Activated naive CD4-positive, alpha-beta T cell treated with anti-CD3 and anti-CD28 coated beads for 36 hours (primary cell): ENCODE measurements at places on chromosomes 7 and 10. TPM values are rescaled to one million over a fixed set of nuclear protein-coding genes. Genes with fewer than 3 reads are reported as not detected.

DNA sequence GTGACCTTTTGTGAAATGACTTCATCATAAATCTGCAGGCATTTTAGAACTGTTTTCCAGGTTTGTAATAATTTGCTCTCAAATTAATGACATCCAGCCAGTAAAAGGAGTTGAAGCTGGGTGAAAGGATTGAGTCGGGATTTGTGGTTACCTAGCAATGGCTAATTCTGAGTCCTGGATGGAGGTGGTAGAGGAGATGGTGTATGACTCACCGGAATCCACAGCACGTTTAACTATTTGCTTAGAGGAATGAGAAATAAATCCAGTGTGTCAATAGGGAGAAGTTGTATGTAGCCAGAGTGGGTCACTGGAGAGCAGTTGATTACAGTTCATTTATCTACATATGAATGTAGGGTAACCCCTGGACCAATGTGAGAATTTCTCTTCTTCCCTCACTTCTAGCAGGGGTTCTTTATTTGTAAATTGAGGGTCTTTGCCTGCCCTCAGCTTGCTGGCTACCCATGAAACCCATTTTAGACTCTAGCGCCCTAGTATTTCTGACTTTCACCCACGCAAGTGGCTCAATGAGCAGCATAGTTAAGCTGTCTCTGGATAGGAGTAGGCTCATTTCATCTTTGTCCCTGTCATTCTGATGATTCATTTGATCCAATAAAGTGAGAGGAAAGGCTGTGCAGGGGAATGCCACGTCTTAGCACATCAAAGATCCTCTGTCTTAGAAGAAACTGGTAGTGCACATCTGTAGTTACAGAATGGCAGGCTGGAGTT, 547.8 kb downstream of the SORCS3 start:
- no peaks in the 10 kb centered on the region for H3K27me3 ChIP-seq
- no peak overlapping the region for H3K4me3 ChIP-seq
- H3K36me3 ChIP-seq: peaks cover 5% of the 10 kb centered on the region
- no peak for DNase-seq
- peaks cover 2% of the 10 kb centered on the region for H3K4me1 ChIP-seq
- no peak overlapping the region for H3K27ac ChIP-seq

GRCh38 chr10:1557081-1557480, 180.2 kb downstream of the ADARB2 start:
- H3K27me3 ChIP-seq: peaks cover 11% of the 10 kb centered on the region
- H3K4me3 ChIP-seq: no peak overlapping the region
- no peaks in the 10 kb centered on the region for H3K4me1 ChIP-seq
- no peaks in the 10 kb centered on the region for H3K36me3 ChIP-seq

DNA sequence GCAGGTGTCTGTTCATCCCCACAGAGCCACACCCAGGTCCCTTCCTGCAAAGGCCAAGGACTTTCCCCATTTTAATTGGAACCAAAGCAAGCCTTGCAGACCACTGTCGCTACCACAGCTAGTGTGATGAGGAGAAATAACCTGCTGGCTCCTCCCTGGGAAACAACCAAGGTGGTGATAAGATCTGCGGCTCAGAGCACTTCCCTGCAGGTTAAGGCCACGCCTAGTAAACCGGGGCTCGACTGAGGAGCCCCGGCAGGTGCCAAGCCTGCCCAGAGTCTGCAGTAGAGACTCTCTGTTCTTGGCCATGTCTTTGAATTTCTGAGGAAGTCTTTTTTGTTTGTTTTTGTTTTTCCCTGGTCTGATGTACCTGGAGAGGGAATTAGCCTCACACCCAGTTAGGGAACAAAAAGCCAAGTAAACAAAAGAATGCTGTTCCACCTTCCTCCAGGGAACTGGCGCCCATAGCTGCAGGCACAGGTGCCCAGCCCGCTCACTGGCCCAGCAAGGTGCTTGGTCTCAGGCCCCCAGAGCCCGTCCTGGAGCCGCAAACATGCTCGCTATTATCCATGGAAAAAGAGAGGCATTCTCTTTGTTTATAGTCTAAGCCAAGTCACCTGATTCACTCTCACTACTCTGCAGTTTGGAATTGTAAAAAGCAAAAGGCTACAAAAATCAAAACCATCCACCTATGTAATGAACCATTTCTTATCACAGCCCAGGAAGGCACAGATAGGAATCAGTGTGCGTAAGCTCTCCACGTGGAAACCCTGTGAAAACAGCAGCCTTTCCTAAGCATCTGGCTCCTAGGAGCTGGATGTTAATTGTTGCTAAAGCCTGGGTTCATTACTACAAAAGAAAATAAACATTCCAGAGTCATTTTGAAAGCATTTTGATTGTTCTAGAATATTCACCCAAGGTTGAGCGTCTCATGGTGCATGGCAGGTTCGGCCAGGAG, 2.7 kb downstream of the GPR146 start:
- no peak for DNase-seq
- no peak overlapping the region for H3K4me3 ChIP-seq
- H3K4me1 ChIP-seq: peaks cover 67% of the 10 kb centered on the region
- no peaks in the 10 kb centered on the region for H3K27me3 ChIP-seq
- H3K36me3 ChIP-seq: no peaks in the 10 kb centered on the region

DNA sequence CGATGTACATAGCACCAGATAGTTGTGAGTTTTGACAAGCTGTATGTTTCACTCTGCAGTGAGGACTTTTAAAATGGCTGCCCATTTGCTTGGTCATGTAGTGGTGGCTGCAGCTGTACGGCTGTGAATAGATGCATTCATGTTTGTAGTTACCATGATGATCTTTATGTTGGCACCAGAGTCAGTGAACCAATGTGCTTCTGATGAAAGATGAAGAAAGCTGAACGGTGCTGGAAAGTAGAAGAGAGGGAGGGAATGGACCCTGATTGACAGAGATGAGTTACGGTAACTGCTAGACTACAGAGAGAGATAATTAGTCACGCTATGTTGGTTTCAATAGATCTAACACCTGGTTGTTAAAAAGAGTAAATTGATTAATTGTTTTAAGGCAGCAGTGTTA, 256.8 kb downstream of the CELF2 start:
- peaks cover 44% of the 10 kb centered on the region for H3K36me3 ChIP-seq
- DNase-seq: no peak
- no peak overlapping the region for H3K4me3 ChIP-seq
- H3K4me1 ChIP-seq: peaks cover 56% of the 10 kb centered on the region
- H3K27ac ChIP-seq: peak overlapping the region; percentile 27
- no peaks in the 10 kb centered on the region for H3K27me3 ChIP-seq

- no peak overlapping the region for H3K27ac ChIP-seq
- H3K4me1 ChIP-seq: no peaks in the 10 kb centered on the region
- no peaks in the 10 kb centered on the region for H3K36me3 ChIP-seq
- peaks cover 28% of the 10 kb centered on the region for H3K27me3 ChIP-seq
- H3K4me3 ChIP-seq: no peak overlapping the region
- DNase-seq: no peak
Observed at GRCh38 chr10:117601716-117602115, 59.2 kb downstream of the EMX2 start.

- H3K4me1 ChIP-seq: peaks cover 6% of the 10 kb centered on the region
- no peak for DNase-seq
- H3K4me3 ChIP-seq: no peak overlapping the region
- no peak overlapping the region for H3K27ac ChIP-seq
- no peaks in the 10 kb centered on the region for H3K36me3 ChIP-seq
Observed at GRCh38 chr10:78768876-78769275, 299.9 kb upstream of the ZMIZ1 start.

DNA sequence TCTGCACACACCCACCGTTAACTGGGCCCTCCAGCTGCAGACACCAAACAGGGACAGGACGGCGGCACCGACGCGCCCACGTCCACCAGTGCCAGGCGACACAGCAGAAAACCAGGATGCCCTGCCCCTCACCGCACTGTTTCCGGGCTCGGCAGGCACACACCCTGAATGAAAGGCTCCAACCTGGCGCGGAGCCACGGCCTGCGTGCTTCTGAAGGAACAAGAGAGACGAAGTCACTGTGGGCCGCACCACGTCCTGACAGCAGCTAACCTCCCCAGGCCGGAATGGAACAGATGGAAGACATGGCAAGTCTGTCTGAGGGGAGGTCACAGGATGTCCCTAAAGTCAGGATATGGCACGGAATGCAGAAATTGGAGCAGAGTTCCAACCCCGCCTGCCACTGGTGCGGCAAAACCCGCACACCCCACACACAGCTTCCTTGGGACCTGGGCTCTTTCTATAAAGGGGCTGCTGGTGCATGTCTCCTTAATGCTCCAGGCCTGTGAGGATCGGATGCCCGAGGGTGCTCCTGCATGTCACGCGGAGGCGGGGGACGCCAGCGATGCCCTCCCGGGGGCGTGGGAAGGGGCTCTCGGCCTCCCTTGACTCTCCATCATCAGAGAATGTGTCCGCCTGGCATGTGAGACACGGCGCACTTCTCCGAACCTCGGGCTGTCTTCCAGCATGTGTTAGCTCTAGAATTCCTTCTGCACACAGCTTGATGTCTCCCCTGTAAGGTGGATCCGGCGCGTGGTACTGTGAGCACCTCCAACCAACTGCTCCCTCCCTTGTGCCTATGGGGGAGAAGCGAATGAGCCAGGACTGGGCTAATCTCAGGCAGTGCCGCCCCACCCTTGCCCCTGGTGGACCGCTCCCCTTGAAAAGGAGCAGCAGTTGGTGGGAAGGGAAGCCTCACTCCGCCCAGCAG, 3.9 kb upstream of the GPER1 start:
- no peak overlapping the region for H3K4me3 ChIP-seq
- H3K36me3 ChIP-seq: no peaks in the 10 kb centered on the region
- peaks cover 12% of the 10 kb centered on the region for H3K4me1 ChIP-seq
- no peak overlapping the region for H3K27ac ChIP-seq
- no peak for DNase-seq
- H3K27me3 ChIP-seq: no peaks in the 10 kb centered on the region

GRCh38 chr7:135573541-135573940, 15.8 kb downstream of the NUP205 start:
- peaks cover 17% of the 10 kb centered on the region for H3K4me1 ChIP-seq
- no peak for DNase-seq
- H3K36me3 ChIP-seq: peaks cover 47% of the 10 kb centered on the region
- H3K4me3 ChIP-seq: no peak overlapping the region
- H3K27me3 ChIP-seq: no peaks in the 10 kb centered on the region
- H3K27ac ChIP-seq: no peak overlapping the region

GRCh38 chr10:72218325-72218724, 2.2 kb upstream of the ASCC1 start:
- DNase-seq: no peak
- peaks cover 30% of the 10 kb centered on the region for H3K36me3 ChIP-seq
- peak overlapping the region; percentile 69 for H3K4me3 ChIP-seq
- peak overlapping the region; percentile 98 for H3K27ac ChIP-seq
- no peaks in the 10 kb centered on the region for H3K27me3 ChIP-seq

GRCh38 chr7:81929386-81929785, 159.5 kb upstream of the HGF start:
- no peaks in the 10 kb centered on the region for H3K4me1 ChIP-seq
- H3K36me3 ChIP-seq: no peaks in the 10 kb centered on the region
- H3K27me3 ChIP-seq: no peaks in the 10 kb centered on the region
- no peak overlapping the region for H3K27ac ChIP-seq
- H3K4me3 ChIP-seq: no peak overlapping the region

DNA sequence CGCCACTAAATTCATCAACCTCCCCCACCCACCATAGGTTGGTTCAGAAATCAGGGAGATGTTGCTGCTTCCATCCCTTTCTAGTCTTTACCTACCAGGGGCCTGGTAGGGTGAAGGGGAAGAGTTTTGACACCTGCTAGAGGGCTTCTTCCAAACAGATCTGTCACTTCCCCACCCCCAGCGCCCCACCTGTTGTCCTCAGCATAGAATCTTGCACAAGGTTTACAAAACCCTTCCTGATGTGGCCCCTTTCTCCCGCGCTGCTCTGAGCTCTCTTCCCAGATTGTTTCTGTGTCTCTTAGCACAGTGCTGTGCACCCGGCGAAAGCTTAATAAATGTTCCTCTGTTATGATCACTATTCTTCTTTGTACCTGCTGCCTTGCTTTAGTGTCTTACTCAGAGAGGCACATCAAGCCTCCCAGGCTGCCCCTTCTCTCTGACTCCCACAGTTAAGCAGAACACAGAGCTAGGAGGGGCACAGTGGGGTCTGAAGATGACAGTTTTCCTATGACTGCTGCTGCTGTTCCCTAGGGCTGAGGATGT, 11.2 kb upstream of the C10orf95 start:
- peaks cover 23% of the 10 kb centered on the region for H3K4me1 ChIP-seq
- no peaks in the 10 kb centered on the region for H3K36me3 ChIP-seq
- H3K4me3 ChIP-seq: peak overlapping the region; percentile 2
- H3K27ac ChIP-seq: no peak overlapping the region

- no peaks in the 10 kb centered on the region for H3K36me3 ChIP-seq
- no peak overlapping the region for H3K27ac ChIP-seq
- H3K4me3 ChIP-seq: no peak overlapping the region
- no peaks in the 10 kb centered on the region for H3K4me1 ChIP-seq
Observed at GRCh38 chr7:45588466-45588865, 14.3 kb downstream of the ADCY1 start.

DNA sequence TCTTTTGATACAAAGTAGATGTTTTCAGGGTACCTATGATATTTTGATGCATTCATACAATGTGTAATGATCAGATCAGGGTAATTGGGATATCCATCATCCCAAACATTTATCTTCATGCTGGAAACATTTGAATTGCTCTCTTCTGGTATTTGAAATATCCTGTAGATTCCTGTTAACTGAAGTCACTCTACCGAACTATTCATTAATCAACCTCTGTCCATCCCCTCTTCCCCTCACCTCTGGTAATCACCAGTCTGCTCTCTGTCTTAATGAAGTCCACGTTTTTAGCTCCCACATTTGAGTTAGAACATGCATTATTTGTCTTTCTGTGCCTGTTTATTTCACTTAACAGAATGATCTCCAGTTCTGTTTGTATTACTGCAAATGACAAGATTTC, 11.3 kb downstream of the MTG1 start:
- H3K4me1 ChIP-seq: peaks cover 50% of the 10 kb centered on the region
- no peak overlapping the region for H3K4me3 ChIP-seq
- H3K27me3 ChIP-seq: no peaks in the 10 kb centered on the region
- H3K27ac ChIP-seq: no peak overlapping the region
- H3K36me3 ChIP-seq: peaks cover 69% of the 10 kb centered on the region

DNA sequence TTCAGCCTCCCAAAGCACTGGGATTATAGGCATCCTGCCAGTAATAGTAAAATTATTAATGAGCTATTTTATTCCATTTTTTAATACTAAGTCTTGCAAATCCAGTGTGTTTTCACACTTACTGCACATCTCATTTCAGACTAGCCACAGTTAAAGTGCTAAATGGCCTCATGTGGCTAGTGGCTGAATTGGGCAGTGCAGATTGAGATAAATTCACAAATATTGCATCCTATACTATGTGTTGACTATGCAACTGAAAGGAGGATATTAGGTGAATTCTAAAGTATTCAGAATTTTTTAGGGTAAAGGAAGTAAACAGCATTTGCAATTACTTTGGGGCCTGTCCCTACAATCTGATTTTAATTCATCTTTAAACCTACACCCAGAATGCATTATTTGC, 10.2 kb downstream of the APBB1IP start:
- peaks cover 29% of the 10 kb centered on the region for H3K36me3 ChIP-seq
- H3K4me3 ChIP-seq: peak overlapping the region; percentile 54
- no peak for DNase-seq
- peak overlapping the region; percentile 88 for H3K27ac ChIP-seq
- H3K4me1 ChIP-seq: peaks cover 87% of the 10 kb centered on the region

Gene IDI2
- not detected for total RNA-seq

Gene FKBP9
- total RNA-seq: 0.64 TPM

Gene BICC1
- total RNA-seq: not detected

Gene NUTM2B
- 0.49 TPM for total RNA-seq

Gene ELN
- total RNA-seq: 0.19 TPM

Gene ECHS1
- 48.7 TPM for total RNA-seq

Gene TEX36
- total RNA-seq: not detected

Gene SLC16A12
- not detected for total RNA-seq

Gene GPER1
- total RNA-seq: not detected

Gene ZKSCAN1
- 67.9 TPM for total RNA-seq

Gene PTPN12
- 7.2 TPM for total RNA-seq
